ENCODE measurements at places on chromosomes 1 and 21.
A peak's percentile ranks its signal among the peaks of the same experiment; 100 is the strongest.

DNA sequence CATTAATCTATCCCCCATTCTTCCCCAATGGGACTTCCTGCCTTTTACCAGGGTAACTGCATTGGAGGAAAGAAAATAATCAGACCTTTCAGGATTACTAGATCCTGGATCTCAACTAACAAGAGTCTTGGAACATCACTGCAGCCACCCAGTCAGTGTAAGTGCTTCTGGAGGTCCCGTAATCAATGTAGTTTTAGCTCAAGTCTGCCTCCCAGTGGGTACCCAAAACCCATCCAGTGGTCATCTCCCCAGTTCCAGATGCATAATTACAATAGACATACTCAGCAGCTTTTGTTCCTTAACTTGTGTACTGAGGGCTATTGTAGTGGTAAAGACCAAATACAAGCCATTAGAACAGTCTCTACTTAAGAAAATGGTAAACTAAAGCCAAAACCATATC lies 319.1 kb downstream of the GPATCH2 start:
- peak; percentile 10 for DNase-seq

- DNase-seq: peak; percentile 24
Measured at GRCh38 chr1:150875197-150876118, 941 bp downstream of the ARNT start.

GRCh38 chr1:79355090-79355489 lies 348.6 kb upstream of the ADGRL4 start:
- no peak for DNase-seq

DNA sequence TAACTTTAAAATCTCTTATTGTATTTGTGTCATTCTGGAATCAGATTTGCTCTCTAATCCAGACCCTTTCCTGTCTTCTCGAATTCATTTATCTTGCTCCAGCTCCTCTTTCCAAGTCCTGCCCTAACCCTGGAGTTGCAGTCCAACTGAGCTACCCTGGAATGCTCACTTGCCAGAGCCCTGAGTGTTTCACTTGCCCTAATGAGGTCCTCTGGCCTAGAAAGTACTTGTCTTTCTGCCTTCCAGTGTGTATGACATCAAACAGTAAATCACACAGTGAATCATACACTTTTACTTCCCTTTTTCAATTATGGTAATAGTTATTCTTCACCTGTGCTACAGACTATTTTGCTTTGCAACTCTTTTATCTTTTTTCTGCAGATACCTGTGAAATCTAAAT lies 96.9 kb downstream of the NEK7 start:
- no peak for DNase-seq

DNA sequence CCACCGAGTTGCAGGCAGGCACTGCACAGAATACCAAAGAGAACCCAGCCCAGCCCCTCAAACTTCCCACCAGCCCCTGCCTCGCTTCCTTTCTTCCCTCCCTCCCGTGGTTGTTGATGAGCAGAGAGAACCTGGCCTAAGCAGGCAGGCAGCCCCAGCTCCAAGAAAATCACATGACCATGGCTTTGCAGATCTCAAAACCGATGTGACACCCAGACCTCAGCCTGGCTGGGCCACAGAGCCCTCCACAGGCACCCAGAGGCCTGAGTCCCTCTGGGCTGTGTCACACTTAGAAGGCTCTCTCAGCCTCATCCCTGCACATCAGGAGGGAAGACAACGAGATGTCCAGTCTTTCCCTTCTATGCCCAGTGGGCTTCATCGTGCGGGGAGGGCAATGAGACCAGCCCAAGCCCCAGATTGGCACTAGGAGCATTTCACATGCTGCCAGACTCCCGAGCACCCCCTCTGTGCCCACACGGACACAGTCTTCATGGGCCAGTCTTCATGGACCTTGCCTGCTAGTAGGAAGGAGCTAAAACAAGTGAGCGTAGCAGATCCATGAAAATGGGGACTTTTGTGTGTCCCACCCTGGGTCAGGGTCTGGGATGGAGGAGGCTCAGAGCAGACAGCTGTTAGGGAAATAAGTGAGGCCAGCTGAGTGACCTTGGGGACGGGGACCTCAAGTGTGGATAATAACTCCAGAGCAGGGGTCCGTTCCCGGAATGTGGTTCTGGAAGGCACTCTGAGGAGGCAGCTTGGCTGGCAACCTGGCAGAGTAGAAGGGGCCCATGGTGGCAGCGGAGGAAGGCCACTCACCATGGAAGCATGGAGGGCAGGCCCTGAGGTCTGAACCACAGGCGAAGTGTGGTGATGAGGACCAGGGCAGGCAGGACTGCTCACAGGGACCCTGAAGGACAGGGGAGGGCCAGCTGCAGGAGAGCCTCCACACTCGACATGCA lies 204.4 kb upstream of the VAMP3 start:
- DNase-seq: no peak

GRCh38 chr1:3247521-3248121 lies 178.6 kb downstream of the PRDM16 start:
- DNase-seq: peak; percentile 29

DNA sequence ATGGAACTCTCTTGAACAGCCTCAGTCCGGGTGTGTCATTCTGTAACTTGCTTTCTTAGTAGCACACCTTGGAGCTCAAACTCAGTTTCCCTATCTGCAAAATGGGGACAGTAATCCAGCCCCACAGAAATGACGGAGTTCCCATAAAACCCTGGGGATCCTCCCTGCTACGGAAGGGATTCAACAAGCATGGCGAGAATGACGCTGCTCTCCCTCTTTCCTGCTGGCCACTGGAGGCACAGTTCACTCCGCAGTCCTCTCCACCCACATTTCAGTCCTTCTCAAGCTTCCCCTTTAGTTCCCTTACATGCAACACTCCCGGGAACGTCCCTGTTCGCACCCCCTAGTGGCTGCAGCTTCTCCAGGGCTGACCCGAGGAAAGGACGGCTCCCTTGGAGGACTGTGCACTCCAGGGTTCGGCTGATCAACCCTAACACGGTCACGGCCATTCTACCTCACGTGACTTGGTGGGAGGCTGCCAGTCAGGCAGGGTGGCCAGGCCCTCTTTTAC lies 20.6 kb downstream of the RUNX3 start:
- peak; percentile 80 for DNase-seq

GRCh38 chr1:2642131-2642559 lies 9.3 kb upstream of the MMEL1 start:
- DNase-seq: no peak

DNA sequence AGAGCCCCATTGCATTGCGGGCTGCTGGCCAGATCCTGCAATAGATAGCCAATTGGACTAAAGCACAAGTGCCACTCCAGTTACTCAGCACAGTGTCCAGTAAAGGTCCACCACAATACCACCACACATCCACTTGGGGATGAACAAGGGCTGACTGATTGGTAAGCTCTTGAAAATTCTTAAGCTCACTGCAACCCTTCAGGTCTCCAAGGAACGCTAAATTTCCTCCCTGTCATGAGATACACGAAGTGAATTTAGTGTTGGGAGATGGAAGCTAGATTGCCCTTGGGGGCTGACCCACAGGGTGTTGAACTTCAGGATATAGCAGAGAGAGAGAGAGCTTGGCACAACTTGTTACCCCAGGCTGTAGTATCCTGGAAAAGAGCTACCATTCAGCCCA lies 9.8 kb upstream of the AADACL3 start:
- no peak for DNase-seq

GRCh38 chr1:192697771-192698170 lies 61.8 kb downstream of the RGS13 start:
- DNase-seq: no peak

DNA sequence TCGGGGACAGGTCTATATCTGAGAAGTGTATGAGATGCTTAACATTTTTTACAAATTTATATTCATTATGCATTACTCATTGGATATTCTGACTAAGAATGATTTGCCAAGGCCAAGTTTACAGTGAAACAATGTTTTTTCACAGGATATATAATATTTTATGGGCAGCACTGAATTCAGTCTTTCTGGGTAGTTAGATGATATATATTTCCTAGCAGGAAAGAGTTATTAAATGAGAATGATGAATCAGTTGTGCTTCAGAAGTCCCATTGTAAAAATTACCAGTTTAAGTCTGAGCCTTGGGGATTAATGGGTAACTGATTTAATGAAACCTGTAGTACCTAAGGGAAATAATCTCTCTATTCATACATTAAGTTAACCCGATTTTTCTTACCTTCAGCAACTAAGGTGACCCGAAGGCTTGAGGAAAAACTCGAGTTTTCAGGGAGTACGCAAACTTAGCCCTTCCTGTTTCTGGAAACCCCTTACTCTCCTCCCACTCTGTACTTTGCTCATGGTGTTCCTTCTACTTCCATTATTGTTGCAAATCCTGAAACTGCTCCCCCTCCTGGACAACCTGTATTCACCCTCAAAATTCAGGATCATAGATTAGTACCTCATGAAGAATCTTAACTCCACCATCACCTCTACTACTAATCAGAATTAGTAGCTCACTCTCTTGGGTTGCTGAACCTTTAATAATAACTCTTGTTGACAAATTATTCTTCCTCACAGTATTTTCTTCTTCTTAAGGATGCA lies 135.1 kb downstream of the AK5 start:
- DNase-seq: peak; percentile 20

DNA sequence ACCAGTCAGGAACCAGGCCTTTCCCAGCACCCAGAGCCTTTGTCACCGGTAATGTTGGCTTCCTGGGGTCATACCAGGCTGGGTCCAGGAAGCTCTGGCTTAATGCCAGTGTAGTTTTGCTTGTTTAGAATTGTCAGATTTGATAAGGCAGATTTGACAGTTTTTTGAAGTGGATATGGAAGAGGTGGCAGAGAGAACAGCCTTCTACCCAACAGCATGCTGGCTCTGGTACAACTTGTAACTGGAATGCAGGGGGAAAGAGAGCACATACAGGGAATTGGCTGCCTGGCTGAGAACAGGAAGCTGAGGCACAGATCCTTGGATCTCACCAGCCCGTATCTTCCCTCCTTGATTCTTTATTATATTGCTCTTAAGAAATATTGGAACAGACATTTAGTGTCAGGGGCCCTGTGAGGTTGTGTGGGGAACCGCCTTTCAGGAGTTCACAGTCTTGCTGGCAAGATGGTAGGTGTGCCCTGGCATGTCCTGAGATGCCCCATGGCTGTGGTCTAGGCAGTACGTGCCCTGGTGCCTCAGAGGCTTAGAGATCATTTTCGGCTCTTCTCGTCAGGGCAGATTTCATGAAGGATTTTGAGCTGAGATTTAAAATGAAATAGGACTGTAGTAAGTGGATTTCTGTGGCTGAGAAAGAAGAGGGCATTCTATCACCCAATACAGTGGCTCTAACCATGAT lies 227.0 kb downstream of the PBX1 start:
- no peak for DNase-seq

- DNase-seq: no peak
Measured at GRCh38 chr1:172179918-172180317, 240.6 kb upstream of the C1orf105 start.

- DNase-seq: no peak
Measured at GRCh38 chr1:218357893-218358232, 12.7 kb downstream of the TGFB2 start.

DNA sequence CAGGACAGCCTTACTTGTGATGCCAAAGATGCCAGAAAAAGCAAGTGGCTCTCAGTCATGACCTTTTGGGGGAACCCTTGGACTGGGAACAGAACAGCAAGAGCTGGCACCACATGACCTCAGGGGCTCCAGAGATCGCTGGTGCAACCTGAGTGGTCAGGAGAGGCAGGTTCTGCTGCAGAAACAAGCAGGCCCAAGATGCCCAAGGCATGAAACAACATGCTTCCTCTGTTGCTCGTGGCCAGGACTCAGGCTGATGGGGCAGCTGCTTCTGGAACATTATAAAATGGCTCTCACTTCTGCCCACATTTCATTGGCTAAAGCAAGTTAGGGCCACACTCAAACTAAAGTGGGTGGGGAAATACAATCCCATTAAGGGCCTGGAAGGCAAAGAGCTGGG lies 17.7 kb upstream of the CLSTN1 start:
- no peak for DNase-seq

- DNase-seq: no peak
Measured at GRCh38 chr1:214475331-214475730, 76.1 kb downstream of the PTPN14 start.

- DNase-seq: no peak
Measured at GRCh38 chr1:64887689-64888217, 78.6 kb downstream of the JAK1 start.

DNA sequence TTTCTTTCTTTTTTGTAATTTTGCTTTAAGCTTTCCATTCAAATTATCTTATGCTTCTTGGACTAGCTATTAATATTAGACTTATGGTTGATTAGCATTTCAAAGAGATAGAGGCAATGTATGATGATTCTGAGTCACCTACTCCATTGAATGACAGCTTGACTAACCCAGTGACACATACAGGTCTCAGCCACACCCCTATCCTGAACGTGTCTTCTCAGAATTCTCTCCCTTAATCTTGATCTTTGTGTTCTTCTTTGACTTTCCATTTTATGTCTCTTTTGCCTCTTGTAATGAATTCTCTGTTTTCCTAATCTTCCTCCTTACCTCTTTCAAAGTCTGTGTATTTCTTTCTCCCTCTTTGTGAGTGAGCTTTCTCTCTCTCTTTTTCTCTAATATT lies 241.1 kb downstream of the PDE4B start:
- no peak for DNase-seq

DNA sequence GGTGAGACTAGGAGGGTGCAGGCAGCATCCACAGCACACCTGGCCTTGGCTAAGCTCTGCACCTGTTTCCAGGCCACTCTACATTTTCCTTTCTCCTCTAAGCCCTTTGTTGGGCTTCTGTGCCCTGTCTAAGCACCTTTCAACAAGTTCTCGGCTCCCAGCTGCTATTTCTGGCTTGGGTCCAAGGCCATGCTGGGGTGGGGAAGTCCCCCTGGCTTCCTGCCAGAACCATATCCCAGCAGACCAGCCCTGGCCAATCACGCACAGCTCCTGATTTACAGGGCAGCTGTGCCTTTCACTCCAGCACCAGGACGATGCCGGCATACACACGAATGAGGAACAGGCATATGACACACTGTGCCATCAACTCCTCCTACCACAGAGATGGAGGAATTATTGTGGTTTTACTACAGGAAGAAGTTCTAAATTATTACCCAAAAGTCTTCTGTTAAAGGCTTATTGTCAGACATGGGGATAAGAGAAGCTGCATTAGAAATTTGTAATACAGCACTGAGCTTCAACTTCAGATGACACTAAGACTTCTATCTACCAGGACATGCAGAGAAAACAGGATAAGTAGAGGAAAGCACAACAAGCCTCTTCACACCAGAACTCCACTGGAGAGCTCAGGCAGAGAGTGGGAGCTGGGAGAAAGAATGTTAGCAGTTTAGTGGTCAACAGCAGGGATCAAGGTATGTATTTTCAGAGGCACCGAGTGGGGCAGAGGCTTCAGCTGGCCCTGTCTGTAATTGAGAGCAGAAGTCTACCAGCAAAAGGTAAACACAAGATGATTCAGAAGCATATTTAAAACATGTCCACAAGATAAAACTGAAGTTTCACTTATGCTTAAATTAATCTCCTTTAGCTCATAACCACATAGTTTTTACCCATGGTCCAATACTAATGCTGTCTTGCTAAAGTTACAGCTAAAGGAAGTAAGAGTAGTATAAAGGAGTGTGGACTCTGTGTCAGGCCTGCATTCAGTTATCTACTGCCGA lies 37.4 kb downstream of the TRIT1 start:
- DNase-seq: peak; percentile 94

- no peak for DNase-seq
Measured at GRCh38 chr1:182672487-182672836, 11.9 kb downstream of the RGS8 start.
